ENCODE measurements at places on chromosomes 16 and 17. TPM values are rescaled to one million over a fixed set of nuclear protein-coding genes. Genes with fewer than 3 reads are reported as not detected.

The CLEC3A gene
- not detected for polyA plus RNA-seq

The KRT25 gene
- polyA plus RNA-seq: not detected

The TLCD2 gene
- 0.70 TPM for polyA plus RNA-seq

The CBFB gene
- polyA plus RNA-seq: 26.1 TPM

The MTSS2 gene
- polyA plus RNA-seq: 1.9 TPM

The CFAP97D1 gene
- not detected for polyA plus RNA-seq

The KRTAP17-1 gene
- polyA plus RNA-seq: not detected

The CYTH1 gene
- polyA plus RNA-seq: 12.2 TPM

The SPEM1 gene
- polyA plus RNA-seq: not detected

The CSH2 gene
- 0.43 TPM for polyA plus RNA-seq

The PIK3R6 gene
- 0.14 TPM for polyA plus RNA-seq

The OTOP2 gene
- polyA plus RNA-seq: not detected

The NLRC5 gene
- 2.3 TPM for polyA plus RNA-seq

The TNFRSF13B gene
- 0.24 TPM for polyA plus RNA-seq

The CPHXL2 gene
- polyA plus RNA-seq: not detected

The C1QL1 gene
- polyA plus RNA-seq: 4.3 TPM

The MINK1 gene
- polyA plus RNA-seq: 19.4 TPM

The PAM16 gene
- polyA plus RNA-seq: 331 TPM

The RAMP2 gene
- 29.5 TPM for polyA plus RNA-seq
